ENCODE measurements at places on chromosomes 1 and 21.

DNA sequence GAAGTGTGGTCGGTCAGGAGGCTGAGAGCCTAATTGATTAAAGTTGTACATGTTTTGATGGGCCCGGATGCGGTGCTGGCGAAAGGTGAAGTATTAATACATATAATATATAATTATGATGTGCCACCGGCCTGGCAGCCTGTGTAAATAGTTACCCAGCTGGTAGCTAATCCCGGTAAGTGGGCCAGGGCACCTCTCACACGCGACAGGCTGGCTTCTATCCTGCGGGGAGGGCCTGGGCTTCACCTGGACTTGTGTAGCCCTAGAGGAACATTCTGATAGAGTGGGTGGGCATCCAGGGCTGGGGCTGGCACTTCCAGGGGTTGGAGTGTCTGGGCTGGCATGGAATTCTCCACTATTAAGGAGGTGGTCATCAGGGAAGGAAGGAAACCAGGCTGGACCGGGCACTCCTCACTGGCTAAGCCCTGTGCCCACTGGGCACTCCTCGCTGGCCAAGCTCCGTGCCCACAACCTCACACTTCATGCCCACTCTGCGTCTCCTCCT is 48.3 kb downstream of the IGSF21 start:
- DNase-seq = no peak

DNA sequence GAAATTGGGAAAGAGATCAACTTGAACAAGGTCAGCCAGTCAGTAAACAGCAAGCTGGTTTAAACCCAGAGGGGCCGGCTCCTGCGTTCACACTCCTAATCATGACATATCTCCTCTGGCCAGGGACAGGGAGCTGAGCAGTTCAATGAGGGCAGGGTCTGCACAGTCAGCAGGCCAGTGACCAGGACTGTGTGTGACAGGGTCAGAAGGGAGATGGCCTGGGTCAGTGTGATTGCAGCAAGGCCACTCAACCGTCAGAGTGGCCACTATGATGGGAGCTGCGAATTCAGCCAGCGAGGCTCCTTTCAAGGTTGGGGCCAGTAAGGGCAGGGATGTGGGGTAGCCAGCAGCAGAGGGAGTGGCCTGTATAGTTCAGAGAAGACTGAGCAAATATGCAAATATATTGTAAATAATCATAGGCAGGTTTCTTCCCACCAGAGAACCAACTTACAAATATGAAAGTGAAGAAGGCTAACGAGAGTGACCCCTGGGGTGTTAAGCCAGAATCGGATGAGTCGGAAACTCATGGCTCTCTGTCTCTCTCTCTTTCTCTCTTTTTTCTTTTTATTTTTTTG is 20.0 kb downstream of the NOL9 start:
- no peak for DNase-seq

DNA sequence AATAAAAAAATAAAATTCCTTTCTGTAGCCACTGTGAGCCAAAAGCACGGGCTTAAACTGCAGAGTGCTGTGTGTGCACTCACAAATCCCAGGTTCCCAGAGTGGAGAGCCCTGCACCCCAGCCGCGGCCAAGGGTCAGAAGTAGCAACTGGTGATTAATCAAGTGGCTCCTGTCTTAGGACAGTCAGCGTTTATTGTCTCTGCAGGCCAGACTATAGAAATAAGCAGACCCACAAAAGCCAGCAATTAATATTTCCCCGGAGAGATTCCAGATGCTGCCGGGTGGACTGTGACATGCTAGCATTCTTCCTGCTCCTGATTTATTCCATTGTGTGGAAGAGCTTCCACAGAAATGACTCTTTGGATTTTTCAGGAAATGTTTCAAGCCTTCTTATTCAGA is 412.2 kb downstream of the KIF26B start:
- DNase-seq = no peak

GRCh38 chr1:109792056-109792831 is 28.5 kb upstream of the EPS8L3 start:
- DNase-seq = no peak

GRCh38 chr1:229226796-229227195 is 44.1 kb upstream of the RAB4A start:
- DNase-seq = no peak

- no peak for DNase-seq
Observed at GRCh38 chr1:206855859-206856258, 9.6 kb upstream of the IL20 start.

DNA sequence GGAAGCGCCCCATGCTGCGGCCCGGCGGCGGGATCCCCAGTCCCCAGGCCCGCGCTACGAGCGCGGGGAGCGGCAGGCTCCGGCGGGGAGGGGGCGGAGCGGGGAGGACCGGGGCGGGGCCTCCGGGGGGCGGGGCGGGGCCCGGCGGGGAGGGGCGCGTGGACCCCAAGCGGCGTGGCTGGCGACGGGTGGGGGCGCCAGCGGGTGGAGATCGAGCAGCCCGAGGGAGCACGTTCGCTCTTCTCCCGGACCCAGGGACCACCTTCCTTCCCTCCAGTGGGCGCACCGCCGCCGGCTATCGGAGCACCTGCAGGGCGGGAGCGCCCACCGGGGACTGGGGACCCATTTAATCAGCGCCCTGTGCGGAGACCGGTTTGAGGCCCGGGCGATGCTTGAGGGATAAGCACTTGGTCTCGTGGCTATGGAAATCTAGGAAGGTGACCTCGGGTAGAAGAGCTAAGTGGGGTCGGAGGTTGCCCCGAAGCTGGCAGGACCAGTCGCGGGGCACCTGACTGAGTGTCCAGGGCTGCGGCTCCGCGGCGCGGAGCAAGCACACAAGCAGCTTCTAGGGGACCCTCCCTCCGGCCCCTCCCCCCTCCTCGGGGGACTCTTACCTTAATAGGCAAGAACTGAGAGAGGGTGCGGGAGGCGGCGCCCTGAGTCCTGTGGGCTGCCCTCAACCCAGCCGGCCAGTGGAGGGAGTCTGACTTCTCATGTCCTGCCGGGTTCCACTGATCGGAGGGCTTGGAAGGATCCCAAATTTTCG is at the start of gene TSPAN2:
Gene TSPAN2 (minus strand): TSS at position 84 of the 766 bp plus-strand sequence. CDS start 71 bp downstream, at position 13.
- peak; percentile 22 for DNase-seq

GRCh38 chr1:151713044-151713443 is 3.6 kb downstream of the CELF3 start:
- no peak for DNase-seq

- no peak for DNase-seq
Observed at GRCh38 chr1:80989455-80989854, 811.3 kb upstream of the ADGRL2 start.

DNA sequence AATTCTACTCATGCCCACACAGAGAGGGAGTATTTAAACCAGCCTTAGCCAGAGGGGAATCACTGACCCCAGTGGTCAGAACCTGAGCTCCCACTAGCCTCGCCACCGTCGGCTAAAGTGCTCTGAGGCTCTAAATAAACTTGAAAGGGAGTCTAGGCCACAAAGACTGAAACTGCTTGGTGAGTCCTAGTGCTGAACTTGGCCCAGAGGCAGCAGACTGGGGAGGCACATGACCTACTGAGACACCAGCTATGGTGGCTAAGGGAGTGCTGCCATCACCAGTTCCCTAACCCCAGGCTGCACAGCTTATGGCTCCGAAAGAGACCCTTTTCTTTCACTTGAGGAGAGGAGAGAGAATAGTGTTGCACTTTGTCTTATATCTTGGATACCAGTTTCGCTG is 1542.8 kb downstream of the KCNT2 start:
- DNase-seq = no peak

DNA sequence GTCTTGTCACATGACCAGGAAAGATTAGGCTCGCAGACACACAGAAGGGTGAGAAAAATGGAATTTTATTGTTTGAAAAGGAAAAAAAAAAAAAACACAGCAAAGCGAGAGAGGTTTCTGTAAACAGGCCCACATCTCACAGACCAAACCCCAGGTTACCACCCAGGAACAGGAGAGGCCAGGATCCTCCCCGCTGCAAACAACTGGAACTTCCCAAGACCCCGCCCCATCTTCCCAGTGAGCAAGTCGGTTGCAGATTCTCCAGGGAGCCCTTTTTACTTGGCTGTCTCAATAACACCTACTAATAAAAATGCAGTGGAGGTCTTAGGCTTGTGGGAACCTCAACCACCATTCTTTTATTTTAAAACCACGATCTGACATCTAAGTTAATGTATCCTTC is 84.7 kb upstream of the ETS2 start:
- DNase-seq = no peak

- no peak for DNase-seq
Observed at GRCh38 chr21:45286671-45287437, 841 bp downstream of the POFUT2 start.

DNA sequence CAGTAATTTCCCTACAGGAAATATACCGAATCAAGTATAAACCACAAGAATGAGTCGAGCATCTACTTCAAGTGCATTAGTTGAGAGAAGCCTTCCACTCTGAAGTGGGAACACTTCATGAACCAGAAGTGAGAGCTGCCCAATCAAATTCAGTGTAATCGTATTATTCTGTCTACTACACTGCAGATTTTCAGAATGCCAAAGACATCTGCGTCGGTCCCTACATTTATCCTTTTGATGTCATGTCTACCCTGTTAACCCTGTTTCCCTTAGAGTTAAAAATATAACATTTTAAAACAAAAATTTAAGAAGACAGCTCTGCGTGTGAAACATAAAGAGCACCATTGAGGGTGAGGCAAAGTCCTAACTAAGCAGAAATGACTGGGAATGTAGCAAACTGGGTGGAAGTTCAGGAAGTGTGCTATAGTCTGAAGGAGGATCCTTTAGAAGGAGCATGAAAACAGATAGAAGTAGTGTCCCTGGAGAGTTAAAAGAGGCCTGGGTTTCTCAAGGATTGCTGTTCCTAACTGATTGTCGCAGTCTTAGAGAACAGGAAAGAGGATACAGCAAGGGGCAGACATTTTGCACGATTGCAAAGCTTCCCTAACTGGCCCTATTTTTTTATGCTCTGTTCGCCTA is 291.2 kb downstream of the PTPRC start:
- no peak for DNase-seq

- no peak for DNase-seq
Observed at GRCh38 chr1:41936107-41936506, 17.4 kb upstream of the HIVEP3 start.

GRCh38 chr1:30815556-30815955 is 58.0 kb upstream of the LAPTM5 start:
- no peak for DNase-seq

- DNase-seq = no peak
Observed at GRCh38 chr1:210647406-210648333, 319.0 kb downstream of the HHAT start.

DNA sequence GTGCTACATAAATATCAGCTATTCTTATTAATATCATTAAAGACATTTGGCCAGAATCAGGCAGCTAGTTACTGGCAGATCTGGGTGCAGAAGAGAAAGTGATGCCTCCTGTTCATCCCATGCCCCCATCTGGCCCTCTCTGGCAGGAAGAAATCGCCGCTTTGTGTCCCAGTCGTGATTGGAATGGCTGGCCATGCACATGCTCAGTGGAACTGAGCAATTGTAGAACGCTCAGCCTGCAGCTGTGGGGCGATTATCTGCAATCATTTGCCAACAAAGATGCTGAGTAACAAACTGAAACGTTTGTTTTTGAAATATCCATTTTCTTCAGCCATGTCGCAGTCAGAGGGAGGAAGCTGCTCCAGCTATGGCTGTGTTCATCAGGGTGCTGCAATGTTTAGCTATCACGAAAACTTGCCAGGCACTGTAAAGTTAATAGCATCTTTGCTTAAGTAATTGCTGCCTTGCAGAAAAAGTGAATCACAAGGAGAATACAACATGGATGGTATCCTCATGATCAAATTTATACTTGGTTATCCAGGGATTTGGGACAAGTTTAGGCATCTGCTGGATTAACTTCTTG is 36.5 kb downstream of the NGF start:
- DNase-seq = no peak

GRCh38 chr1:15214527-15214926 is 32.5 kb upstream of the FHAD1 start:
- DNase-seq = no peak

DNA sequence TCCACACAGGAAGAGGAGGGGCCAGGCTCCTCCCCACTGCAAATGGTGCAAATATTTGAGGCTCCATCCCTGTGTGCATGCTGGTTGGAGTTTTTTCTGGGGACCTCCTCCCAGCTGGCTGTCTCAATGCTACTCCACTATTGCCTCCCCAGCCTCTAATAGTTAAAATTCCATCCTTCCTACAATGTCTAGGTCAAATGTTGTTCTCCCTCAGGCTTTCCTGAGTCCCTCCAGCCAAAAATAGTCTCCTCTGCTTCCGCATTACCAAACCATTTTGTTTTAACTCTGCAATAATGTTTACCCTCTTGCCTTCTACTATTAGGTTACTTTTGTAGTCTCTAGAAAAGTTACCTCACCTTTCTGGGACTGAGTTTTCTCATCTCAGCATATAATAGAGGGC is 29.6 kb upstream of the FMO1 start:
- no peak for DNase-seq

DNA sequence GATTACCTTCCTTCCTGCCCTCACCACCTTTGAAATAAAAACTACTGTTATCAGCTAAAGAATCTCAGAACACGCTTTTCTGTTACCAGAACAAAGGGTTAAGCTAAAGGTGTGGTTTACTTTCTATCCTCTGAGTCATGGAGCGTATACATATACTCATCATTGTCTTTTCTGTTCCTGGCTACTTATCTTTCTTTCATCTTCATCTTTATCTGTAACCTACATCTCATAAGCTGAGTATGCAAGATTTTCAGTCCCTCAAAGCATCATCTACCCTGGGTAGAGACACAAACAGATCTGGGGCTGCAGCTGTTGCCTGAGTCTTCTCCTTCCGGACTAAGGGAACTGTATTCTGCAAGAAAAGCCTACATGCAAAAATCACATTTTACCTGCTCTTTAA is 75.6 kb downstream of the LMO4 start:
- DNase-seq = no peak

GRCh38 chr1:53614231-53615021 is 124.5 kb downstream of the GLIS1 start:
- DNase-seq = no peak

- DNase-seq = no peak
Observed at GRCh38 chr1:41582351-41582750, 97.9 kb upstream of the EDN2 start.

- DNase-seq = no peak
Observed at GRCh38 chr1:157367091-157367739, 185.1 kb downstream of the FCRL5 start.

DNA sequence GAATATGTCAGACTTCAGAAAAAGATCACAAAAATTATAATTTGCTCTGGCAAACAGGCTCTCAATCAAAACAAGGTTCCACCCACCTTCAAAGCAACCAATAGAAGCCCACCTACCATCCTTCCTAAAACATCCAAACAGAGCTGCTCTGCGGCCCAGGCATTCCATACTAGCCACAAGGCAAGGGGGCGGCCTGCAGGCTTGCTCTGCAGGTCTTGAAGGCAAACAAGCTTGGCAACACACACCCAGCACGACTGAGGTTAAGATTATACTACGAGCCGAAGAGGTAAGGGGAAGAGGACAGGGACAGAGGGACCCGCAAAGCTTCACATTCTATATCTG is 207.3 kb downstream of the SLC45A1 start:
- peak; percentile 21 for DNase-seq

Data from activated naive CD4-positive, alpha-beta T cell (primary cell).